ENCODE measurements at places on chromosomes 6 and 20.

DNA sequence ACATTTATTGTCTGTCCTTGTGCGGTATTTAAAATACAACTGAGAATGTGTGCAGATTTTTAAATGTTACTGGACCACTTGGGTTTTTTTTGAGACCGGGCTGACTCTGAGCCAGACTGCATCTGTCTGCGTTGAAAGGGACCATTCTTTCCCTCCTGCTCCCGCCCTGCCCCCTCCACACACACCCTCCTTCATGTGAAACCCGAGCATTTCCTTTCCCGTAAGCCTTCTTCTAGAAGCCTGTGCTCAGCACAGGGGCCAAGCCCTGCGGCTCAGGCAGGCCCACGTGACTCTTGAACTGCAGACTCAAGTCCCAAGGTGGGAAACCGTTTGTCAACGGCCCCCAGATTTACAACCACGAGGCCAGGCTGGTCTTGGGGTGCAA, 82.7 kb upstream of the FOXC1 start:
- DNase-seq, result peak; percentile 56

- DNase-seq, result no peak
Observed at GRCh38 chr20:17473659-17474058, 57.5 kb downstream of the BFSP1 start.

- no peak for DNase-seq
Observed at GRCh38 chr6:76166297-76166696, 93.8 kb upstream of the IMPG1 start.

GRCh38 chr6:170206317-170206621, 84.6 kb downstream of the DLL1 start:
- DNase-seq, result no peak

Measured in activated CD4-positive, alpha-beta T cell treated with anti-CD3 and anti-CD28 coated beads, Interleukin-2, Interleukin-6, amounts not matched to agents 100 ng/mL and 50 ng/mL, durations not matched to agents 16 hours and 8 hours (primary cell).